Stimulated activated CD4-positive, alpha-beta T cell treated with anti-CD3 and anti-CD28 coated beads, Interleukin-1b, Interleukin-23, amount 100 ng/mL, for 1 hour (primary cell): ENCODE measurements at places on chromosomes 12 and 14.

DNA sequence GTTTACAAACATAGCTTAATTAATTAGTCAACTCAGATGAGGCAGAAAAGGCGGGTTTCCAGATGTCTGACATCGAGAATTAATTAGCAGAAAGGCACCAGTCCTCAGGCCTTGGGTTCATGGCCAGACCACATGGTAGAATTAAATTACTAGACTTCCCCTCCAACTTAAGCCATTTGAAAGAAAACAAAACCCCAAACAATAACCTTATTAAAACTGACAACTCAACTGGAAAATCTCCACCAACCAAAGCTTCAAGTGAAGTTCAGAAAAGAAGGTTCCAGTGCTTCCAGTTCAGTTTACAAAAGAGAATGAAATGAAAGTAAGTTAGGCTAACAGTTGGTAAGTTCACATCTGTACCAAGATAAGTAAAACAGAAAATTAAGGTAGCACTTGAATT lies 349.5 kb downstream of the GRIN2B start:
- no peak for DNase-seq

DNA sequence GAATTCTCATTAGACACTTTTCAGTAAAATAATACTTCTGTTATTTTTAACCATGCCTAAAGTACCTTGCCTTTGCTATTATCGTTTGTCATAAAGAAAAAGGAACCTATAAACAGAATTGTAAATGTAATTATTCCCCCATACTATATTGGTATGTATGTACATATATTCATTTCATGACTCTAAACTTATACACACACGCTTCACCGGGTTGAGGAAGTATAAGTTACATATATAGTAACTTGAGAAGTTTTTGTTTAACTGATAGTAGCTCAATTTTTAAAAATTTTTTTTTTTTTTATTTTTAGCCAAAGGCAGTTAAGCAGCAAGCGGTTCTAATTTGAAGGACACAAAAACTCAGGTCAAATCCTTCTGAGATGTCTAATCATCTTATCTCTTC lies 107.6 kb downstream of the PLEKHG7 start:
- DNase-seq, result no peak

DNA sequence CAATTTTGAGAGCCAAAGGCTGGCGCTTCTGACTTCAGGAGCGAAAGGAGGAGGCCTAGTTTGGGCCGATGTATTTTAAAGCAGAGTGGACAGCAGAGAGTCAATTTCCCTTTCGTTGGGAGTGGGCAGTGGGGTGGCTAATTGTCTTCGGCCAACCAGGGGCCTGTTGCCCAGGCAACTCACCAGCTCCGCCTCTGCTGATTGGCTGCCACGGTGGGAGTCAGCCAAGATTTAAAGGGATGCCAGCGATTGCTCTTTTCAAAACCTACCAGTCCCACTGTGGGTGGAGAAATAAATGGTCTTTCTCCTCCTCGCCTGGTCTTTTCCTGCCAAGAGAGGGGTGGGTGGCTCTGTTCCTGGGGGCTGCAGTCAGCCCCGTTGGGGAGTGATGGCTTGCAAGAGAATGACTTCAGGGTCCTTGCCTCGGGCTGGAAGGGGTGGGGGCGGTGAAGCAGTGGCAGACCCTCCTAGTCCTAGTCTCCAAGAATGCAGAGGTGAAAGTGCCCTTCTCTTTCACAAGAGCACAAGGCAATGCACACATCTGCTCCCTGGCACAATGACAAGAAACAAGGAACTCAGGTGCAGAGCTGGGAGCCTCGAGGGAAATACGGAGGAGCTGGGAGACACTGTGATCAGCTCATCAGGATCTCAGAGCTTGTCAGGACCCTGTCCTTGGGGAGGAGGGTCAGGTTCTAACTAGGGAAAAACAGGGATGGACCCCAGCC lies 37.7 kb downstream of the RASAL1 start:
- no peak for DNase-seq

GRCh38 chr12:110726708-110727369 lies 15.9 kb downstream of the PPP1CC start:
- DNase-seq, result no peak

DNA sequence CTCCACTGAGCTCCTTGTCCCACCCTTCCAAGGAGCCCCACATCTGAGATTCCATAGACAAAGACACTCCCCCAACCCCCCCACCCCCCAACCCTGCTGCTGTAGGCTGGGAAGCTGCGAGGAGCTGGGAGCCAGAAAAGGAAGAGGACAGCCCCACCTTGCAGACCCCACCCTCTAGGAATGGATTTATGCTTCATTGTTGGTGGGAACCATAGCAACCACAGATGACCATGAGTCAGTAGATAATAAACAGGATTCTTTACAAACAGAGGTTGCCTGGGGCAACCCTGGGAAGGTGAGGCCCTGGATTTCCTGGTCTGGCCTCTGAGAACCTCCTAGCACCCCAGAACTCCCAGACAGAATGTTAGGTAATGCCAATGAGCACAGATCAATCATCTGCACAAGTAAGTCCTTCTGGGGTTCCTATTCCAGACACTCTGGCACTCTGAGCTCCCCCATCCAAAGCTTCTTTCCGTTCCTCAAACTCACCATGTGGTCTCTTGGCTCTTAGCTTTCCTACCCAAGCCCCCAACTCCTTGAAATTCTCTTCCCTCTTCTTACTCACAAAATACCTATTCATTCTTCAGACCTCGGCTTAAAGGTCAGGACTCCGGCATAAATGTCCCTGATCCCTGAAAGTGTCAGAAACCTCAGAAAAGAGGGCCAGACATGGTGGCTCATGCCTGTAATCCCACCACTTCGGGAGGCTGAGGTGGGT lies 15.2 kb upstream of the PLEKHG6 start:
- no peak for DNase-seq

DNA sequence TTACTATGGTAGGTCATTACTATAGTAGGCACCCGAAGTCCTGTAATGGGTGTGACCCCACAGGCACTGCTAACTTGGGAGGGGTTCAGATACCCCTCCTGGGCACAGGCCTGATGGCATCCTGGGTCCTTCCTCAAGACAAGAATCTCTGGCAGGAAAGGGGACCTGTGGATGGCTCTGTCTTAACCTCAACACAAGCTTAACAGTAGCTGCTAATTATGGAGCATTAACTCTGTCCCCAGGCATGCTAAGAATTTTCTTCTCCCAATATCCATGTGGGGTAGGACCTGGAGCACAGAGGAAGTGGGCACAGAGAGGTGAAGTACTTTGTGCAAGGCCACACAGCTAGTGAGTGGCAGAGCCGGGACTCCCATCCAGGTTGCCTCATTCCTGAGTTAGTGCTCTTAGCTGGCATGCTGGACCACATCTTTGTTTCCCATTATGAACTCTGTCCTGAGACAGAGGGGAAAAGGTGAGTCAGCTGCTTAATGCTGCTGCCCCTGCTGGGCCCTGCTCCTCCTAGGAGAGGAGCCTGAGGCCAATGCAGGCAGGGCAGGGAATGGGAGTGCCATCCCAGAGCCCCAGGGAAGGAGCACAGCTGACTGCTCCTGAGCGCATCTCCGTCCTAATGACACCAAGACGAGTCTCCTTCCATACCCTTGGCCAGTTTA lies 32.1 kb downstream of the GALNT16 start:
- no peak for DNase-seq

DNA sequence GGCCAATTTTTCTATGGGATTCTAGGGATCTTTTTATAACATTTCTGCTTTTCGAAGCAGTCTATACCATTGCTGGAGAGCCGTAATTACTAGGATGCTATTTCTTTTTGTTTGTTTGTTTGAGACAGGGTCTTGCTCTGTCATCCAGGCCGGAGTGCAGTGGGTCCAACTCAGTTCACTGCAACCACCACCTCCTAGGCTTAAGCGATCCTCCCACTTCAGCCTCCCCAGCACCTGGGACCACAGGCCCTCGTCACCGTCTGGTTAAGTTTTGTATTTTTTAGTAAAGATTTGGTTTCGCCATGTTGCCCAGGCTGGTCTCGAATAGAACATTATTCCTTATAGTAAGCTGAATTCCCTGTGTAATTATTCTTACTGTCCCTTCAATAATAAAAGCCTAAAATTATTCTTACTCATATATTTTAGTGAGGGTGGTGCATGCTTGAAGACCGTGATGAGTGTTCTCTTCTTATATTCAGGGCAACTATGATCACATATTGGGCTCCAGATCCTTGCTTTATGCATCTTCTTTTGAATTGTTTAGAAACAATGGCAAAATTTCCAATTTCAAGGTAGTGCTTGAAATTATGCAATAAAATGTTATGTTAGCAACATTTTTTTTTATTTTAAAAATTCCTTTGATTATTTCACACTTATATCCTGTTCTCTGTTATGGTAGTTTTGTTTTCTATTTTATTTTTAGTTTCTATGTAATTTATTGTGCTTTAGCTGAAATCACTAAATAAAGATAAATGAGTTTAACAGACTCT lies 66.2 kb downstream of the CRADD start:
- no peak for DNase-seq

DNA sequence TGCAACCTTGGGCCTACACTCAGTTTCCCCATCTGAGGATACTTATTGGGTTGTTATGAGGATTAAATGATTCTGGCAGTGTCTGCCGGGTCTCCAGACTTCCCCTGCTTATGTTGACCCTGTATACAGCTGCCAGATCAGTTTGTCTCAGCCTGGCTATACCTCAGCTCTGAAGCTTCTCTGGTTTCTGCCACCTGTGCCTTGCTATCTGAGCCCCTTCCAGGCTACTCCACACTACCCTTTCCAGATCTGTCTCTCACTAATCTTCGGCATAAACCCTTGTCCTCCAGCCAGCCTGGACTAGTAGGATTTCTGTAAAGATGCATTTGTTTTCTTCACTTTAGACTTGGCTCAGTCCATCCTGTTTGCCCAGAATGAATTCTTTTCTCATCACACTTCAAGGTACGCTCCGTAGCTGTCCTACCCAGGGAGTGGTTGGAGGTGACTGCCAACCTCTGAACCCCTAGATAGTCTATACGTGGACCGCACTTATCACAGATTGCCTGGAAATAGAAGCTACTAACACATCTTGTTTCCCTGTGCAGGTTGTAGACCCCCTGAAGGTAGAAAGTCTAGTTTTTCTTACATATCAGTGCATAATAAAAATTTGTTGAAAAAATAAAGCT lies 422.4 kb downstream of the RAD51B start:
- DNase-seq, result no peak

- DNase-seq, result no peak
These were observed 580.0 kb downstream of the DIO2 start for GRCh38 chr14:79631276-79631675.

DNA sequence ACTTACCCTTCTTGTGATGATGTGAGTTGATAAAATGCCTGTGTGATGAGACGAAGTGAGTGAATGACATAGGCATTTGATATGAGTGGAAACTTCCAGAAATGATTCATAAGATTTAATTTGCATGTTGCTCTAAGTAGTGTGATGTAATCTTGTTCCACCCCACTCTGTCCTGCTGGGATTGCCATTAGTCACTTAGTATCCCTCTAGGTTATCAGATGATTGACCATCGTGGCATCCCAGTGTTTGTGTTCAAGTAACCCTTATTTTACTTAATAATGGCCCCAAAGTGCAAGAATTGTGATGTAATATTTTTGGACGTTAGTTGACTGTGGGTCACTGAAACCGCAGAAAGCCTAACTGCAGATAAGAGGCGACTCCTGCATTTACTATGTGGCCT lies 214.4 kb upstream of the DIO2 start:
- DNase-seq, result no peak

GRCh38 chr14:68834816-68835215 lies 41.9 kb upstream of the ZFP36L1 start:
- DNase-seq, result no peak

DNA sequence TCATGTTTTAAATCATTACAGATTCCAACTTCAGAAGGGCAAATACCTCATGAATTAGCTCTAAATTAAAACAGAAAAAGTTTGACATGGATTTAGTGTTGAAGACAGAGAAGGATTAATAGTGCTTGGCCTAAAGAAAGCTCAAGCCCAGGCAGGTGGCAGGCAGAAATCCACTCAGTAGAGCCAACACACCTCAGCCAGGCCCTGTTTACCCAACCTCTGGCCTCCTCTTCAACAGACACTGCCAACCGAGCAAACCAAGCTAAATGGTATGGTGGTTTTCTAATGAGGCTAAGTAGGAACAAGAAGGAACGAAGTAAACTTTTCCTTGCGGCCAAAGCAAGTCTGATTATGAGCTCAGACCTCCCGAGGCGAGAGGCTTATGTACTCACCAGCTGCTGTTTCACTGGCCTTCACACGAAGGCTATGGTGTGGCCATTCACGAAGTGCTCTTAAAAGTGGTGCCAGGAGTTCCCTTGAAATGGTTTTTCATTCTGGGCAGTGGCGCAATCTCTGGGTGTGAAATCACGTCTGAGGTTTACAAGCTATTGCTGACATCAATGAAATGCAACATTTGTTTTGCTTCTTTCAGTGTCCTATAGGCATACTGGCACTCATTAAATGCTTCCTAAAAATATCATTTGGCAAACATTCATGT lies 124.1 kb upstream of the LGR5 start:
- DNase-seq, result no peak

- no peak for DNase-seq
These were observed 1.4 kb upstream of the HOXC10 start for GRCh38 chr12:53983568-53983949.

GRCh38 chr14:61033855-61034254 lies 52.8 kb downstream of the SLC38A6 start:
- no peak for DNase-seq
